ENCODE measurements at places on chromosomes 13 and 19.

DNA sequence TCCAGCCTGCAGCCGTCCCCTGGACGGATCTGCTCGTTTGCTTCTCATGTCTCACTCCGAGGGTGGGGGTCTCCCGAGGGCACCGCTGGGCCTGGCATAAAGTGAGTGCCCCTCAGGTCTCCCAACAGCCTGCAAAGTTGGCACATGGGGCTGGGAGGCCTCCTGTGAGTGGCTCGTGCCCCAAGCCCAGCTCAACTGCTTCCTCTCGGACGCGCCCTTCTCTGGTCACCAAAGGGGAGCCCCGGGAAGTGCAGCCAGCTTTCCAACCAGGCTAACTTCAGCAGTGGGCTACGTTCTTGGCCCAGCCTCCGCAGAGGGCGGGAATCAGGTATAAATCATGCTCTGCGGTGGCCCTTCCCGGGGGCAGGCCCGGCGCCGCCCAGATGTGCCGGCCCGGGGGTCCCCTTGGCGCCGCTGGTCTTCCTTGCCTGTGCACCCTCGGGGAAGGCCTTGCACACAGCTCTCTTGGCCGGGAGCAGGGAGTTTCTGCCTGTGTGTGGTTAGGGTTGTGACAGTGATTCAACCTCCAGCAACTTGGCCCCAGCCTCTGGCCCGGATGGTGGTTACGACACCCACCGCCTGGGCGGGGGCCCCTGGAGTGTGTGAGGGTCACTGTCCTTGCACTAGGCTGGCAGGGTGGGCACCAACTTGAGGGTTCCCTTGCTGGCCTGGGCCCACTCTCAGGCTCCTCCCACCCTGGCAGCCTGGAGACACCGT lies 20.7 kb downstream of the CEBPG start:
- DNase-seq, result no peak

DNA sequence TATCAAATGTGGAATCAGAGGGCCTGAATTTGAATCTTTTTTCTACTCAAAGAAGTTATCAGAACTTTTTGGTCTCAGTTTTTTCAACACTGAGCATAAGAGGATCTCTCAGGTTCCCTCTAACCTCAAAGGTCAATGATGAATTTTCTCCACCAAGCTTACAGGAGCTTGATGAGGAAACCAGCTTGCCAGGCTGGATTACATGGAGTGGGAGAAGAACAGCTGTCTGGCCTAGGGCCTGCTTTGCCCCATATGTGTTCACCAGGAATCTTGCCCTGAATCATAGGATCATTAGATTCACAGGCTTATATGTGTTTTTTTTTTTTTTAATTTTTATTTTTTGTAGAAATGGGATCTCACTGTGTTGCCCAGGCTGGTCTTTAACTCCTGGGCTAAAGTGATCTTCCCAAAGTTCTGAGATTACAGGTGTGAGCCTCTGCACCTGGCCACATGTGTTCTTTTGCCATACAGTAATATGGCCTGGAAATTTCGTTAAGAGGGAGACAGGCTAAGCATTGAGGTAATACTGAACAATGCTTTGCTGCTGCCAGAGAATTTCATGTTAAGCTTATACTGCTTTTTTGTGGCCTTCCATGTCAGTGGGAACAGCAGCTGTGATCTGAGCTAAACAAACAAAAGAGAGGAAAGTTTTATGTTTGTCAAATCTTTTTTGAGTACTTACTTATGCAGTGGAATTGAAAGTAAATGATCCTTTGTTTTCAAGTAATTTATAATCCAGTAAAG lies 110.6 kb downstream of the DNAJC3 start:
- no peak for DNase-seq

- DNase-seq, result no peak
Observed at GRCh38 chr13:22110368-22110767, 439.5 kb downstream of the FGF9 start.

GRCh38 chr19:30686176-30686820 lies 314.1 kb downstream of the ZNF536 start:
- no peak for DNase-seq

DNA sequence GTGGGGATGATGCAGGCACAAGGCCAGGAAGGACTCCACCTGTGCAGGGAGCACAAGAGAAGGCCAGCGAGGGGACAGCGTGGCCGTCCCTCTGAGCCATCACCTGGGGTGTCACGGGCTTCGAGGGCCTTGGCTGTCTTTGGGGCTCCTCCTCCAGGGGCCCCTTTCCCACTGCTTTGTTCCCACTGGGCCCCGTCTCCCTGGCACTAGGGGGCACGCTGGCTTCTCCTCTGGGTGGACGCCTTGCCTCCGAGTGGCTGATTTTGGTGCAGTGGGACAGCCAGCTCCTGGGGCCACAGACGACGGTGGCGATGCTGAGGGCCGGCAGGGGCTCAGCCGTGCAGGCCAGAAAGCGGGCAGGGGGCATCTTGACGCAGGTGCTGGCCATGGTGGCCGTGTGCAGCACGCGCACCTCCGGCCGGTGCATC lies 43.2 kb upstream of the GRTP1 start:
- no peak for DNase-seq

DNA sequence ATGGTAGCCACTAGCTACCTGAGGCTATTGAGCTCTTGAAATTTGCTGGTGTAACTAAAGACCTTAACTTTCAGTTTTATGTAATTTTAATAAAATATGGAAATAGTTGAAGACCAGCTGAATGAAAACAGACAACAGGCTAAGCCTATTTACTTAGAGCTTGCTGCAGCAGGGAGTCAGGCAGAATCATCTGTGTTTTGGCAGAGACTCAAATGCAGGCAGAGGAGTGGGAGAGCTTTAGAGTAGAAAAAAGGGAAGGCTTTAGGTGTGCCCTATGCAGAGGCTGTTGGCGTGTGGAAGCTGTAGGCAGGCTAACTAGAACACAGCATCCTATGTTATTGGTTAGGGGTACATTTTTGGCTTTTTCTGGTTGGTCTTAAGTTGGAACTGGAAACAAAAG lies 304.9 kb upstream of the NBEA start:
- DNase-seq, result no peak

- DNase-seq, result no peak
Observed at GRCh38 chr13:113272701-113273181, 24.3 kb upstream of the LAMP1 start.

- no peak for DNase-seq
Observed at GRCh38 chr19:35222373-35223015, 6.0 kb downstream of the FAM187B start.

DNA sequence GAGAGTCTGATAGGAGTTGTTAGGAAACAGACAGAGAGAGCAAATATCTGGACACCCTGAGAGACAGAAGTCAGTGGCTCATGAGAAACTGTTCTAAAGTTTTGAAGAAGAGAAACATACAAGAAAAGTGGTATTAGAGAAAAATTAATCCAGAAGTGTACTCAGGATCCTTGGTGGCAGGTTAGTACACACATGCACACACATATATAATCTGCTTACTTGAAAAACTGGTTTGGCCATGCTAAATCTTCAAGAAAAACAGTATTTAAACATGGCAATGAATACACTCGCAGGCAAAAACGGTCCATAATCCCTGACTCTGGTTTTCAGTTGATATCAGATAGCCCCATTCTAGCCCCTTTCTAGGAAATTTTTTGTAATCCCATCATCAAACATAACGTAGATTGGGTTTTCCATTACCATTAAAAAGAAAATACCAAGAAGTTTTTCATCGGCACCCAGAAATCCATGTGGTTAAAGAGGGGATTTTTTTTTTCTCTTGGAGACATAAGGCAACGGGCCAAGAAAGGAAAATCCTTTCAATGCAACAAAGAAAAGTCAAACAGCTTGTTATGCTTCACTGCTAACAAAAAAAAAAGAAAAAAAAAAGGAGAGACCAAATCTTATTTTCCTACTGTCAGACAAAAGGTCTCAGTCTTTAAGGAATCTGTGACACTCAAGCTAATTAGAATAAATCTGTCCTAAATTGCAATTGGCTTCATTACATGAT lies 178.0 kb upstream of the MIR17HG start:
- DNase-seq, result no peak

DNA sequence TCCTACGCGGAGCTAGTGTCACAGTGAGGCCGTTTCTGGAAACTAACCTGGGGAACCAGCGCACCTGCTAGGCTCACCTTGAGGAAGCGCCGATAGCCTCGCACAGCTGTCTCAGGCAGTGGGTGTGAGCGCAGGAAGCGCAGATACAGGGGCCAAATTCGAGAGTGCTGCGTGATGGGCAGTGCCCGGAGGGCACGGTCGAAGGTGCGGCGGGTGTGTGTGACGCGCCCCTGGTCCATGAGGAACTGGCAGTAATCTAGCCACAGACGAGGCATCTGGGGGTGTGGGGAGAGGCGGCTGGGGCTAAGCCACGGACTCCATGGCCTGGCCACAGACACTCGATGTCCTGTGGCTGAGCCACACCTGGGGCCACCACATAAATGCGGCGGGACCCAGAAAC lies 2.2 kb downstream of the XAB2 start:
- DNase-seq, result no peak

GRCh38 chr19:33114312-33114711 lies 17.6 kb upstream of the WDR88 start:
- peak; percentile 25 for DNase-seq

DNA sequence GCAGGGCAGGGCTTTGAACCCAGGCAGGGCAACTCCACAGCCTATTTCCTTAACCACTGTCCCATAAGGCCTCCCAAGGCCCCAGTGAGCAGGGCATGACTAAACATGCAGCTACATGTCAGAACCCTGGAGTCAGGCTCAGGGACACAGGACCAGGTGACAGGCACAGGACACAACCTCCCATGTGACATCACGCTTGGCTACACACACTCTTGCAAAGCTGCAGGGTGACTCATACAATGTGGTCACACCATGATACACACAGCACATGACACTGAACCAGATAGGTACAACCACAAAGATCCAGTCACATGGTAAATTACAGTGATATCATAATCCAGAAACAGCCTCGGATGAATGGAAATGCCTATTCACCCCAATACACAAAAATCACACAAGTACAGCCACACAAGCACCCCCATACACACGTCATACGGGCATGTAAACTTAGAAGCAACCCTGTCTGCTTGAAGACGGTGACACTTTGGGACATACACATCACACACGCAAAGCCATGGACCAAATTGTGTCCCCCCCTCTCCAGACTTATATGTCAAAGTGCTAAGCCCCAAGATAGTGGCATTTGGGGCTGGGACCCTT lies 14.5 kb downstream of the KLK4 start:
- no peak for DNase-seq

- peak; percentile 8 for DNase-seq
Observed at GRCh38 chr13:40333226-40333625, 333.2 kb downstream of the FOXO1 start.

DNA sequence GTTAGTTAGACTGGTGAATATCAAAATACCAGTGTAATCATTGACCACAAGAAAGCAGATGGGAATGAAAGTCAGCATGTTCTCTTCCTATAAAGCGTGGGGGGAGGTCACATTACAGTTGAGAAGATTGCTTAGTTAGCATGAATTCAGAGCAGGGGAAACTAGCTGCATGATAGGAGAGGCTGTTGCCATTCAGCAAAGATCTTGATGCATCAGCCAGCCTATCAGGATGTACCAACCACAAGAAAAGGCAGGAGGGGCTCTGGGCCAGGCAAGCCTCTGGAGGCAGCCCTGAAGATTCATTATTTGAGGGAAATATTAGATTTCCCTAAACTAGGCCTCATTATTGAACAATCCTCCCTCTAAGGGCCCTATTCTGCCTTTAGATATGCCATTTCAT lies 5.0 kb upstream of the MTMR6 start:
- DNase-seq, result peak; percentile 14

DNA sequence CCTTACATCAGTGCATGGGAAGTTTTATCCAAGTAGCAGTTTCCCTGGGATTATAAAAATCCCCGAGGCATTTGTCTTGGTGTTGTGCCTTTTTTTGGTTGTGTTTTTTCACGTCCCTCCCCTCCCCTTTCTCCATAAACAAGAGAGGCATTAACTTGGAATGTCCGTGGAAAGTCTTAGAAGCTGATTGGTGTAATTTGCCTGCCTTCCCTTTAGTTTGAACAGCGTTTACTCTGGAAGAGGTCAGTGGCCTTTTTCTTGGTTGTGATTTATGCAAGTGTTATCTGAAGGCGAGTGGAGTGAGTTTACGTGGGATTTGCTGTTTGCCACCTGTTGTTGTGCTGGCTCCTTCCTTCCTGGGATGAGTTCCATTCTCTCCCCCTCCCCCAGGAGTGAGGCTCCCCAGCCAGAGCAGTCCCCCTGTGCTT lies 7.2 kb downstream of the ACTN4 start:
- DNase-seq, result no peak

Data from mucosa of gallbladder (tissue), 1 donor.